AG09319 (cell line): ENCODE measurements at places on chromosomes 5 and 9.

DNA sequence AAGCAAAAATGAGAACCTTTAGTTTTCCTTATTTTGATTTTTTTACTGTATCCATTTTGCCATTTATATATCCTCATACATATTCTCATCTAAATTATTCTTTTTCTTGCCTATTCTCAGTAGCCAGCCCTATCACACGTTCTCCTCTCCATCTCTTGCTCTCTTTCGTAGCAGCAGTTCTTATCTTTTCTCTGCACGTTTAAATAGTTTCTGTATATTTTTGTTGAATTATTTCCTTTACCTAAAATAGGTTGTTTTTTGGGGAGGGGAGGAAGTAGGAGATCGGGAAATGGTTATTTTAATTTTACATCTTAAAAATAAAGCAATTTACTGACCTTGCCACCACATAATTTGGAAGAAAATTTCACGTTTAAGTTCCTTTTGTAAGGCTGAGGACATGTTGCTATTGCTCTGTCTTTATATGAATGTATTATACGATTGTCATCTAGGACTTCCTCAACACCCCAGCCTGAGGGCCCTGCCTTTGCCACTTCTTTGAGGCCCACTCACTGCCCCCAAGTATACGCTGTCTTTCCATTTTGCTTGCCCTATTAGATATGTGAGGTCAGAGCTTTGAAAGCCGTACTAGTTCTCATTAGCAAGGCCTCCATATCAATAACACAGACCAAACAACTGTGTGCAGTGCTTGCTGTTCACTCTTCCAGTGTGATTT is 140.3 kb downstream of the GNAQ start:
- DNase-seq, result no peak

DNA sequence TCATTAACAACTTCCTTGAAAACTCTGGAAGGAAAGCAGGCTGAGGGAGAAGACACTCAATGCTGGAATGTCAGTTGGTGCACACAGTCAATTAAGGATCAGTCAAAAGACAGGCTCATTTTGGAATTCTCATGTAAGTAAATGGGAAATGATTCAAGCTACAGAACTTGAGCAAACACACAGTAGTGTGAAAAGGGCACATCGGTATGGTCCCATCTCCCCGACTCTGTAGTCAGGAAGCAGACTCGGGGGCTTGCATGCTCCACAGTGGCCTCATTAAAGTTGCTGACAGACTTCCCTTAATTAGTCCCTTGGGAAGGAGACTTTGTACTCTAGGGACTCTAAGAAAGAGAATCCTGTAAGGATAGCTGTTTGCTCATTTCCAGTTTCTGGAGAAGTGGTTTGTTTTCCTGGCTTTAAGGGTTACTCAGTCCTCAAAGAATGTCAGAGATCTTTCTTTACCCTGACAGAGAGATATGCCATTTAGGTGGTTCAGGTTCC is 339.2 kb downstream of the ADAMTS6 start:
- DNase-seq, result no peak

GRCh38 chr9:96663506-96664120 is 8.5 kb upstream of the PRXL2C start:
- no peak for DNase-seq

- DNase-seq, result no peak
Measured at GRCh38 chr5:91257301-91257700, 125.8 kb downstream of the ARRDC3 start.

GRCh38 chr9:131585375-131585774 is 40.1 kb downstream of the PRRT1B start:
- DNase-seq, result no peak

DNA sequence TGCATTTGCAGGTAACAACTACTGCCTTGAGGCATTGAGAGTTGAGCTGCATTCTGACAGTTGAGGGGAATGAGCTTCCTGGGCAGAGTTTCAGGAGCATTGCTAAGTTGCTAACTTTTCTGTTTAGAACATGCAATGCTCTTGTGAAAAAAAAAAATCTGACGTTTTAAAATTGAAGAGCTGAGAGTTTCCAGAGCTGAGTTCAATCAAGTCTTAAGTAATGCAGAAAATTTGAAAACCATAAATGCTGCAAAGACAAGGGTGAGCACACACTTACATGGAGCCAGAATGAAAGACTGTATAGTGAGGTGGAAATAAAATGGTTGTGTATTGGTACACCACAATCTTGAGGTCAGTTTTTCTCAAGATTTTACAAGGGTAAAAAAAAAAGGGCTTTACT is 166.0 kb downstream of the GABRB2 start:
- DNase-seq, result no peak

DNA sequence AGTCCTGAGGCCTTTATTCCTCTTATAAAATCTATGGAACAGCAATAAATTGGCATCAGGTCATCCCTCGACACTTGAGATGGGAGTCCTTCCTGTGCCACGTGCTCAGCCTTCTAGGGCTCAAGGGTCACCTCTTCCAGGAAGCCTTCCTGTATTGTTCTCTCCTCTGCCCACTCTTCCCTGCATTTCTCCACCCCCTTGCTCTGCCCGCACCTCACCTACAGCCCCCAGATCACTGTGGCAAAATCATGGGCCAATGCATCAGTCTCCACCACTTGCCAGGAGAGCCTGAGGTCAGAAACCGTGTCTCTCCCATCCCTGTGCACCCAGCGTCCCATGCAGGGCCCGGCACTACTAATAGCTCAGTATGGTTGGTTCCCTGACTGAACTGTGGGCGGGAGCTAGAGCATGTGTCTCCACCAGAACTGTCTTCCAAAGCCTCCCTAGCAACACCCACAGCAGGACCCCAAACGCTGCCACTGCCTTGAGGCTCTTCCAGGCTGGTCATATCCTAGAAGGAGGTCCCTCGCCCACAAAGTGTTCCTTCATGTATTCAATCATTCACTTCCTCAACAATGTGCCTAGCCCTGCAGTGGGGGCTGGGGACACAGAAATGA is 13.5 kb downstream of the DUSP1 start:
- DNase-seq, result no peak

DNA sequence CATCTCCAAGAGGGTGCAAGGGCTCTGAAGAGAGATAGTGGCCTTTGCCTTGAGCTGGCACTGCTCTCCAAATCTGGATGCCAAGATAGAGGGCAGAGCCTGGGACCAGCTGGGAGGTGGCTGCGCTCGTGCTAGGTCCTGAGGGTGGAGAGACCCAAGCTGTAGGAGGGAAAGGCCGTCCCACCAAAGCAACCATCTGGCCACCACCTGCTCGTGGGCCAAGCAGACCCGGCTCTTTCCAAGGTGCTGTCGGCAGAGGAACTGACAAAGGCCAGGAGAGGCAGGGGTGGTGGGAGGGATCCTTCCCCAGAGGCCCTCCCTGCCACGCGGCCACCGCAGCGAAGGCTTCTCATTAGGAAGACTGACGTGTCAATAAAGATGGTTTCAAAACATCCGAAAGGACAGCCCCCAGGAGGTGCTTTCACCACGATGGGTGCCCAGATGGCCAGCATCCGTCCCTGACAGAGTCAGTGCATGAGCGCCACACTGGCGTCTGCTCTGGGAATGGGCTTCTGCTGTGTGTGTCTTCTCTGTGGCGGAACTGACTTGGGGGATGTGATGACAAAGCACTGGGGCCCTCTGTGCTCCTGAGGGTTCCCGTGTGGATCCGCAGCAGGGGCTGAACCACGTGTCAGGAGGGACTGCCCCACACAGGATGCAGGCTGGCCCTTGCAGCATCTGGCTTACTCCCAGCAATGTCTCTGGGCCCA is 213.5 kb downstream of the FANCC start:
- DNase-seq, result no peak

GRCh38 chr5:5675511-5675910 is 253.0 kb downstream of the ICE1 start:
- no peak for DNase-seq

DNA sequence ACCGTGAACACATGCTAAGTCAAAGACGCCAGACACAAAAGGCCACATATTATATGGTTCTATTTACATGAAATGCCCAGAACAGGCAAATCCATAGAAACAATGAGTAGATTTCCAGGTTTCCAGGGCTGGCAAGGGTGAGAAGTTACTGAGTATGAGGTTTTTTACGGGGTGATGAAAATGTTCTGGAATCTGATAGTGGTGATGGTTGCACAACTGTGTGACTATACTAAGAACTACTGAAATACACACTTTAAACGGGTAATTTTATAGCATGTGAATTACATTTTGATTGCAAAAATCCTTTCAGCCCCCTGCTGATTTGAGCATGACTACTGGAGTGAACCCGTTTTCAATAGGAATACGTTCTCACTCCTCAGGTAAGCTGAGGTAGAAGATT is 46.7 kb upstream of the TBC1D9B start:
- DNase-seq, result no peak

- DNase-seq, result no peak
Measured at GRCh38 chr9:129610473-129611306, 10.2 kb downstream of the C9orf50 start.

GRCh38 chr5:80308526-80308925 is 11.3 kb upstream of the SPZ1 start:
- no peak for DNase-seq

- DNase-seq, result no peak
Measured at GRCh38 chr5:152246401-152246800, 158.7 kb downstream of the NMUR2 start.

DNA sequence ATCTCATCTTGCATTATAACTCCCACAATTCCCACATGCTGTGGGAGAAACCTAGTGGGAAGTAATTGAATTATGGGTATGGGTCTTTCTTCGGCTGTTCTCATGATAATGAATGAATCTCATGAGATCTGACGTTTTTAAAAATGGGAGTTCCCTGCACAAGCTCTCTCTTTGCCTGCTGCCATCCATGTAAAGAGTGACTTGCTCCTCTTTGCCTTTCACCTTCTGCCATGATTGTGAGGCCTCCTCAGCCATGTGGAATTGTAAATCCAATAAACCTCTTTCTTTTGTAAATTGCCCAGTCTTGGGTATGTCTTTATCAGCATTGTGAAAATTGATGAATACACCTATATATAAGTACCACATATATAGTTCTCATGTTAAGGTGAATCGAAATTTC is 961.7 kb upstream of the COX7C start:
- no peak for DNase-seq
